Cerebellum (tissue), 4 donors: ENCODE measurements at places on chromosomes 5 and 9.
A peak's percentile ranks its signal among the peaks of the same experiment; 100 is the strongest.

GRCh38 chr9:121652021-121652837, 795 bp downstream of the DAB2IP start:
- no peak for DNase-seq

DNA sequence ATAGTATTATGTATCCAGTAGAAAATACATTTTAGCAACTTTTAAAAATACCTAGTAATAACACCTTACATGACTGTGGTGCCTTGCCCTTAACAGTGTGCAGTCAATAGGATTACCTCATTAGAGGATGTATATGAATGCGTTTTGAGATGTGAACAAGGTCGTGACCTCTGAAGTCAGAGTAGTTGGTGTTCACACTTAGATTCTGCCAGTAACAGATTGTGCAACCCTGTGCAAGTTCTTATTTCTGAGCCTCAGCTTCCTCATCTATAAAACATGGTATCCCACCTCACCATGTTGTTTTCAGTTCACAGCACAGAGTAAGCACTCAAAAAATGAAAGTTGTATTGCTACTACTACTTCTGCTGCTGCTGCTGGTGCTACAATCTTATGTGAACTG, 347.3 kb downstream of the KDM4C start:
- DNase-seq: no peak

DNA sequence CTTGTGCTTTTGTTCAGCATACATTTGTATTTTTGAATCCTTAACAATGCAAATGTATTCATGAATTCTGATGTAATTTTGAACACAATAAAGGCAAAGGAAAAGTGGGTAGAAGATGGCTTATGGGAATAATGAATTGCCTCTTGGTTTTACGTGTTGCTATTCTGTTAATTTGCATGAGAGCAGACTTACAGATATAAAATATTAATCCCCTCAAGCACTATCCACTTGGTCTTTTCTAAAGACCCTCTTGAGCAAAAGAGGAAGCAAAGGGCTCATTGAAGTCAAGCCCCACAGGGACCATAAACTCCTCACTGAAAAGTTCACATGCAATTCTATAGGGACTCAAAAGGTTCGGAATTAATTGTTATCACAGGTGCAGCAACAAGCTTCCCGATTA, 51.9 kb downstream of the OSTF1 start:
- DNase-seq: no peak

GRCh38 chr5:14038341-14038959, 94.0 kb upstream of the DNAH5 start:
- no peak for DNase-seq

DNA sequence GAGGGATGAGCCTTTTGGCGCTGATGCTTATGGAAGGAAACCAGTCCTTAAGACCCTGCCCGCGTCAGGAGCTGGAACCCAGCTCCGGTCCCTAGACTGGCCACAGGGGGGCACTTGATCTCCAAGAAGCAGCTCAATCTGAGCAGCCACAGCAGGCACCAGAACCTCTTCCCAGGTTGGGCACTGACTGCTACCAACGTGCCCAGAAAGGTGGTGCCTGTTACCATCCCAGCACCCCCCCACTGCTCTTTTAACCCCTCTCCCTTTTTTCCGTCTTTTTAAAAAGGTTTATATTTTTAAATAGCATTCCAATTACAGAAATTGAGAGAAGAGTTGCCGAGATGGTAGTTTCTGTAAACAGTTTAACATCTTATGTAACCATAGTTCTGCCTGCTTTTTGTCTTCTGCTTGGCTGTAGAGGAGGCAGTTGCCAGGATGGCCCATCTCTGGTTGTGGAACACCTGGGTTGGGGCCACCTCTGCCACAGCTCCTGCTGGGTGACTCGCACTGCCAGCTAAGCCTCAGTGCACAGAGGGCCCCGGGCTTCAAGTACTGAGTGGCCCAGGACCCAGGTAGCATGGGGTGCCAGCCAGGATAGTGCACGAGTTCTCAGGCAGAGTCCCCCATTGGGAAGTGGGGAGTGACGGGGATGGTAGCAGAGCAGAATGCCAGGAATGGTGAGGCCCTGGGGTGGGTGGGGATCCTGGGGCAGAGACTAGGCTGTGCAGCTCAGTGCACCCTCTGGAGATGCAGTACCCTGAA, 62.8 kb downstream of the PFDN1 start:
- peak; percentile 50 for DNase-seq

DNA sequence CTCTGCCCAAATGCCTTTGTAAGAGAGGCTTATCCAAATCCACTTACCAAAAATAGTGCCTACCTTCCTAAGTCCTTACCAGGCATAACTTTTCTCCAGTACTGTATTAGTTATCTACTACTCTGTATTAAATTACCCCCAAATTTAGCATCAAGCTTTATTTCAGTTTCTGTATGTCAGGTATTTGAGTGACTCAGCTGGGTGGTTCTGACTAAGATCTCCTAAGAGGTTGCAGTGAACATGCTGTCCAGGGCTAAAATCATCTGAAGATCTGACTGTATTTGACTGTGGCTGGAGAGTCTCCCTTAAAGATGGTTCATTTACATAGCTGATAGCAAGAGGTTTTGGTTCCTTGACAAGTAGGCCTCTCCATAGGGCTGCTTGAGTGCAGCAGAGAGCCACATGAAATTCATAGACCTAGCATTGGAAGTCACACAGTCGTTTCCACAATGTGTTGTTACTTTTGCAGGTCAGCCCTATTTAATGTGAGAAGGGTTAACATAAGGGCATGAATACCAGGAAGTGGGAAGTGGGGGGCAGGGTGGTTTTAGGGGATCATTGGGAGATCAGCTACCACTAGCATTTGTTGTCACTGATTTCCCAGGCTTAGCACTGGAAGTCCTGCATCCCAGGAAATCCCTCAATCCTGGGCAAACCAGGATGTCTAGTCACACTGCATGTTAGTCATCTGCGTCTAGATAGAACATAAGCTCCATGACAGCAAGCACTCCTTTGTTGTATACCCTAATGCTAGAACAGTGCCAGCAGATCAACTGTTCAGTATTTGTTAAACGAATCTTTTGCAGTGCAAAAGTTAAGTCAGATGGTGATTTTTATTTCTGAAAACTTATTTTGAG, 2.0 kb upstream of the ZNF622 start:
- DNase-seq: no peak

- DNase-seq: no peak
Measured at GRCh38 chr5:22751536-22751935, 101.6 kb downstream of the CDH12 start.

GRCh38 chr5:134095293-134095692, 19.2 kb upstream of the TCF7 start:
- DNase-seq: no peak

GRCh38 chr5:40078898-40079575, 600.7 kb upstream of the PTGER4 start:
- DNase-seq: no peak

DNA sequence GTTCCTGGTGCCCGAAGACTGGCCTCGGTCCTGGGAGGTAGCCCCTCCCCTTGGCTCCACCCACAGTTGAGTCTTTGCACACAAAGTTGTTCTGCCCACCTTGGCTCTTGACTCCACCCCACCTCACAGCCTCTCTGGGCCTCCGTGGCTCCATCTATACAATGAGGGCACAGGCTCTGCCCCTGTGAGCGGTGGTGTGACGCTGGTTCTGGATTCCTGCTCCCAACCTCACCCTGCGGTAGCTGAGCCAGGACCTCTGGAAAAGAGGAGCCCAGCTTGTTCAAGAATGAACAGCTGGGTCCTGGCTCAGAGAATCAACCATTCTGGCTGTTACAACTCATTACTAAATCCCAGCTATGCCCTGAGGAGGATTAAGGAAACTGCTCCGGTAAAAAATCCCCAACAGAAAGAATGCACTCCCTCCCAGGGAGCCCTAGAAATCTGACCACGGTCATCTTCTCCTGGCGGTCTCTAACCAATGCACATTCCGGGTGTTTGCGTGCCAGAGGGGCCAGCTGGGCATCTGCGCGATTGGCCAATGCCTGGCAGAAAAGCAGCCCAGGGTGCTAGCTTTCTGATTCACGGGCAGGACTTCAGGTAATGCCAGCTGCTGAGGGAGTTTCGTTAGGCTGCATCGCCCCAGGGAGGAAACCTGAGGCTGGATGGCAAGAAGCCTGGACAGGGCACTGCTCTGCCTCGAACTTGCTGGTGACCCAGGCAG, 9.9 kb upstream of the GRHPR start:
- no peak for DNase-seq

DNA sequence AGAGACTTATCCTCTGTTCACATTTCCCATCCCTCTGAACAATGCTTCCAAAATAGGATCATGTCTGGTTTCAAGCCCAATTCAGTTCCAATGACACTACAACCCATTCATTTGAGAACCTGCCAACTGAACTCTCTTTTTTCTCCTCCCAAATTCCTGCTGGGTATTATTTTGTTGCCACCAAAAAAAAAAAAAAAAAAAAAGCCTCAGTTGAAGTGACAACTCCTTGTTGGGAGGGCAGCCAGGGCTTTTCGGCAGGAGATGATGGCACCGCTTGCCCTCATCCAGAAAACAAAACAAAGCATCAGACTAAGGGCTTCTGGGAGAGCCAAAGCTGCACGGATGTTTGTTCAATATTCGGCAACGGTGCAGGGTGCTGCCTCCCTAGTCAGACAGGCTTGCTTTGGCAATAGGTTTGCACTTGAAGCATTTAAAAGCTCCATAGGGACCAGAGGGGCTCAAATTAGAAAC, 30.6 kb upstream of the TRIM32 start:
- DNase-seq: peak; percentile 56

DNA sequence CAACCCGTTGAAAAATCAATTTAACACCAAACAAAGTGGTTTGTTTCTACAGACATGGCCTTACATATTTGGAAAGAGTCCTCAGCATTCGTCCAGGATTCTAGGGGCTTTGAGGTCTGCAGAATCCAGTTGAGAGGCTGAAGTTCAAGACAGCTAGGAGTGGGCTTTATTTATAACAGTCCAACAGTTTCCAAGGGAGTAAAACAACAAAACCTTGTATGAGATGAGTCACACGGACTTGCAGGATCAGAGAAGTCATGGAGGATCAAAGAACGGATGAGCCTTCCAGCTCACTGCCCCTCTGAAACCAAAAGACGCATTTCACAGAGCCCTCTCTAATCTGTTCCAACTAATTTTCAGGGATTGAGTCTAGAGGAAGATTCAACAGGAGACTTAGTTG, 11.1 kb upstream of the ESM1 start:
- no peak for DNase-seq

- DNase-seq: no peak
Measured at GRCh38 chr5:142998316-142999020, 228.3 kb downstream of the ARHGAP26 start.

- no peak for DNase-seq
Measured at GRCh38 chr5:77499441-77499840, 7.3 kb upstream of the WDR41 start.

GRCh38 chr9:5714501-5715401, 85.8 kb downstream of the RIC1 start:
- no peak for DNase-seq

DNA sequence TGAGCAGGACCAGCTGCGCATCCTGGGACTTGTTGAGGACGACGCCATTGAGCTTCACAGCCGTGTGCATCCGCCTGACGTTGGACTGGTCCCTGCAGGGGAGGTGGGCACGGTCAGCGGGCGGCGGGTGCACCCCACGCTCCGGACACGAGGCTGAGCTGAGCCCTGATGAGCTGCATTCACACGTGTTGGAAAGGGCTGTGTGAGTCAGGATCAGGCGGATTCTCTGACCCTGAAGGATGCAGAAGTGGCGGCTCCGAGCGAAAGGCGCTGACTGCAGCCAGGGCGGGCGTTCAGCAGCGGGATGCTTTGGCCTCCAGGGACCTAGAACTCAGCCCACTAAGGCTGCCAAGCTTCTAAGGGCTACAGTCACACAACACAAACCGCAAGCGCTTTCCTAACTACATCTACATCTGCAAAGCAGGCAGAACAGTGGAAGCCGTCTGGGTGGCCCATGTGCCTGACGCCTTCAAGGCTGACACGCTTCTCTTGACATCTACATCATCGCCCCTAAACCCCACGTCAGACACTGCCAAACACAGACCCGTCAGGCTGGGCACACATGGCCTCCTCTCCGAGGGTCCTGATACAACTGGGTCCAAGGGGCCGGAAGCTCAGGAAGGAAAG, 44.9 kb downstream of the NKD2 start:
- no peak for DNase-seq

DNA sequence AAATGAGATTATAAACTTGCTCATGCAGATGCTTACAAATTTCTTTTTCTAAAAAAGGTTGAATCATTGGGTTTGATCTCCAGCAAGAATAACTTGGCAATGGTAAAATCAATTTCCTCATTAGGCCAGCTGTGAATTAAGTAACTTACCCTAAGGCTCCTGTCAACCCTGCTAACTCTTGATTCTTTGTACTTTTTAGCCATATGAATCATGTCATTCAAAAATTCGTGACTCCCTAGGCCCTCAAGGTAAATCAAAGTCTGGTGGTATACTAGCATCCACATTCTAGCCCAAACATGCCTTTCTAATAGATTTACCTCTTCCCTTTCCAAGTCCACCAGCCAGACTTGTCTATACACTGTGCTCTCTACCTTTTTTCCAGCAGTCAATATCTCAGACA, 420.8 kb upstream of the BRINP1 start:
- no peak for DNase-seq

DNA sequence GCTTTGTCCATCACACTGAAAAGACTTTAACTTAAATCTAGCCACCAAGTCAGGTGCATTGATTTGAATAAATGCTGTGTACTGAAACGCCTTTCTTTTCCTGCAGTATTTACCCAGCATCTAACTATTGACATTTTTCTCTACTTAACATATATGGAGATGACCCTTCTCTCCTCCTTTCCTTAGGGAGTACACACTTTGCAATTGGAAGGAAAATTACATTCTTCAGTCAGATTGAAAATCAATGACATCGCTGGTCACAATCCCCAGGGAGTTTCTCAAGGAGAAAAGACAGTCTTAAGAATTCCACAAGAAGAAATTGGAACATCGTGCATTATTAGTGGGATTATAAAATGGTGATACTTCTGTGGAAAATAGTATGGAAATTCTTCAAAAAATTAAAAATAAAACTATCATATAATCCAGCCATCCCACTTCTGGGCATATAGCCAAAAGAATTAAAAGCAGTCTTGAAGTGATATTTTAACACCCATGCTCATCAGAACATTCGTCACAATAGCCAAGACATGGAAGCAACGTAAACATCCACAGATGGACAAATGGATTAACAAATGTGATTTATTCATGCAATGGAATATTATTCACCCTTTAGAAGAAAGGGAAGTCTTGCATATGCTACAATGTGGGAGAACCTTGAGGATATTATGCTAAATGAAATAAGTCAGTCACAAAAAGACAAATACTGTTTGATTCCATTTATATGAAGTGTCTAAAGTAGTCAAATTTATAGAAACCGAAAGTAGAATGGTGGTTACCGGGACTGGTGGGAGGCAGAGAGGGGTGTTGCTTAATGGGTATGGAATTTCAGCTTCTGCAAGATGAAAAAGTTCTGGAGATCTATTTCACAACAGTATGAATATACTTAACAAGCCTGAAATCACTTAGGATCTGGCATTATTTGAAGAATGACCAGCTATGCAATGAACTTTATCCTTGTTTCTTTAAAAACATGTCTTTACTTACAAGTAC, 14.3 kb upstream of the FREM1 start:
- DNase-seq: no peak

- DNase-seq: no peak
Measured at GRCh38 chr9:113886026-113886369, 9.9 kb downstream of the ZNF618 start.

- no peak for DNase-seq
Measured at GRCh38 chr5:8807636-8808035, 738.2 kb downstream of the SEMA5A start.
